ENCODE measurements at places on chromosomes 13 and 19.

- no peak for DNase-seq
Measured at GRCh38 chr19:2810141-2811091, 9.3 kb upstream of the ZNF554 start.

GRCh38 chr19:3969435-3970312 is 1.2 kb downstream of the DAPK3 start:
- peak; percentile 82 for DNase-seq

- no peak for DNase-seq
Measured at GRCh38 chr13:100826441-100826840, 151.8 kb upstream of the TMTC4 start.

DNA sequence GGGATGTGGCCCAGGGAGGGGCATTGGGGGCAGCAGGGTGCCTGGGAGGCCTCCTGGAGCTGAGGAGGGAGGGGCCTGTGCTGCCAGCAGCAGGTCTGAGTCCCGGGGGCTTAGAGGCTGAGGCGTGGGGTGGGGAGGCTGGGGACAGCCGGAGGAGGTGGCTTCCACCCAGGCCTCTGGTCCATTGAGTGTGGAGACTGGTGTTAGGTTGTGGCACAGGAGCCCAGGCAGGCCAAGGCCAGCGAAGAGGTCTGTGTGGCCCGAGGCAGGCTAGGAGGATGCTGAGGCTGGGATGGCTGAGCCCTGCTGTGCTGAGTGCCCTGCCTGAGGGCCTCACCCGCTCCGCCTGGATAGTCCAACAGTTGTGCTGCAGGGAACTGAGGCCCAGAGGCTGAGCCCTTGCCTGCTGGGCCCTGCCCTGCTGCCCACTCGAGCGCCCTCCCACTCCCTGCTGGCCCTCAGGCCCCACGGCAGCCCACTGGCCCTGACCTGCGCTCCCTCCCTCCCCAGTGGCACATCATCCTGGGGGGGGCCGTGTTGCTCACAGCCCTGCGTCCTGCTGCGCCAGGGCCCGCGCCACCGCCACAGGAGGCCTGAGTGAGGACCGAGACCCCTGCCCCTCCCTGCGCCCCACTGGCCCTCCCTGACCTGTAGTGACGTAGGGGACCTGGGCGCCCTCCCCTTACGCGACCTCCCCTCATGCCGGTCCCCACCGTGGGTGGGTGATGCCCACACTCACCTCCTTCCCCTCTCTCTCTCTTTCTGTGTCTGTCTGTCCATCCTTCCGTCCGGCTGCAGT is 4.9 kb upstream of the GARIN5A start:
- no peak for DNase-seq

GRCh38 chr19:35021016-35021415 is 9.3 kb upstream of the SCN1B start:
- no peak for DNase-seq

DNA sequence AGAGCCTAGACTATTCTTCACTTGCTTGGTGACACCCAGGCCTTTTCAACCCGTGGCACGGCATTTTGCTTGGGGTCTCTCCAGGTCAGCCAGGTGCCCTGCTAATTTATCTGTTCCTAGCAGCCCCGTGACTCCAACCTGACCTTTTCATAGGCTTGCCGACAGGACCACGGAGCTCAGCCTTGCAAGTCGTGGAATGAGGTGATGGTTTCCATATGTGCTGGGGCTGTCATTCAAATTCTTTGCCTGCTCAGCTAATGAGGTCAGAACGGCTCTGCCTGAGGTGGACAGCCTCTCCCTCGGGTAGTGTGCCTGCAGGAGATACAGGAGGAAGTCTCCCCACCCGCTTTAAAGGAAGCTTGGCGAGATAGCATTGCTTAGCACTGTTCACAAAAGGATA is 61.0 kb downstream of the SHISA2 start:
- DNase-seq: peak; percentile 14

DNA sequence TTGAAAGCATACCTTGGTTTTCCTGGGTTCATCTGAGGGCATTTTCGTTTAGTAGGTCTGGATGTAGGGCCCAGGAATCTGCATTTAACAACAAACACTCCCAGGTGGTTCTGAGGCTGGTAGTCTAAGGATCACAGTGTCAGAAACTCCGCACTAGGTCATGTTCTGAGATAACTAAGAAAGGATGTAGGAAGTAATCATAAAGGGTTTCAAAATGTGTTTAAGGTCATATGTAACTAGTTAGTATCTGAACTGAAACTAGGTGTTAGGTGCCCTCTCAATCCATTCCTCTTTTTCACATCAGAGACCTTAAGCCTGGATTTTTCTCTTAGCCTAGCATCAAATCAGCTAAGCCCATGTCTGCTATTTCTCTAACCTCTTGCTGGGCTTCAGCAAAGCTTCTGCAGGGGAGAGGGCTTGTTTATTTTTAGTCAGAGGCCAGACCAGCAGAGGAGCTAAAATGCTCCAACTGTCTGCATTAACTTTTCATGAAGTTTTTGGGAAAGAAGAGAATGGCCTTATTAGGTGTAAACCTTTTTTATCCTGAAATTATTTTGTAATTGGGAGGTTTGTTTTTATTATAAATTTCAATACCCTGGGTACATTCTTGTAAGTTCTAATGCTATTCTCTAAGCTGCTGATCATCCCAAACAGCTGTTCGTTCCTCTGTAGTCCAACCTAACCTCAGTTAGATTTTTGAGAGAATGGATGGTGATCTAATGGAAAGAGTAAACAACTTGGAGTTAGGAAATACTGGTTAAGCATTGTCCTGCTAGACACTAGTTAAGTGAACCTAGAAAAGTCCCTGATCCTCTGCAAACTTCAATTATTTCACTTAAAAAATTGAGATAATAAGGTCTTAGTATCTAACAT is 262.8 kb upstream of the RFC3 start:
- DNase-seq: no peak

GRCh38 chr13:39531646-39532045 is 71.3 kb downstream of the LHFPL6 start:
- DNase-seq: peak; percentile 52

DNA sequence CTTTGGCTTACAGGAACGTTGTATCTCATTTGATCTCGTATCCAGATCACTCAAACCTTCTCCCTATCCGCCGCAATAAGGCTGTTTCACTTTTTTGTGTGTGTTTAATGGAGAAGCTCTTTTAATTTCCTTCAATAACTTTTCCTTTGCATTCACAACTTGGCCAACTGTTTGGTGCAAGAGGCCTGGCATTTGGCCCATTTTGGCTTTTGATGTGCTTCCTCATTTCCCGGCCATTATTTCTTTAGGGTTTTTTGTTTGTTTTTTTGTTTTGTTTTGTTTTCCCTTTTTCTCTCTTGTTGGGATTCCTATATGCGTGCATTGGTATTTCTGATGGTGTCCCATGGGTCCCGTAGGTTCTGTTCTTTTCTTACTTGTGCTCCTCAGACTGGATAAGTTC is 6.1 kb upstream of the UPF3A start:
- no peak for DNase-seq
